ENCODE measurements at places on chromosomes 7 and 10. TPM values are rescaled to one million over a fixed set of nuclear protein-coding genes. Genes with fewer than 3 reads are reported as not detected.

Gene GNG11
- polyA plus RNA-seq: 38.1 TPM

Gene LRIT1
- not detected for polyA plus RNA-seq

Gene ETV1
- polyA plus RNA-seq: 45.6 TPM

Gene FAM25C
- polyA plus RNA-seq: not detected

Gene C10orf53
- polyA plus RNA-seq: not detected

Gene NAT16
- polyA plus RNA-seq: not detected

Gene PDE1C
- polyA plus RNA-seq: 4.6 TPM

Gene PRTFDC1
- polyA plus RNA-seq: 46.0 TPM

Gene PLPP4
- polyA plus RNA-seq: 4.6 TPM

Gene SPDYE6
- polyA plus RNA-seq: 6.3 TPM

Gene TMEM270
- polyA plus RNA-seq: 0.27 TPM

Gene ITPRID1
- not detected for polyA plus RNA-seq

Gene OR9A2
- polyA plus RNA-seq: not detected

Gene LBX1
- polyA plus RNA-seq: not detected

Gene MAGI2
- 37.2 TPM for polyA plus RNA-seq

Gene NOC3L
- 26.5 TPM for polyA plus RNA-seq

Gene TMEM229A
- polyA plus RNA-seq: 0.13 TPM

Gene FKBP9
- 174 TPM for polyA plus RNA-seq

Gene HYAL4
- polyA plus RNA-seq: 0.86 TPM

Gene NPC1L1
- 2.3 TPM for polyA plus RNA-seq

- no peak for DNase-seq
These were observed 17.7 kb downstream of the TSPAN14 start for GRCh38 chr10:80471715-80472233.

DNA sequence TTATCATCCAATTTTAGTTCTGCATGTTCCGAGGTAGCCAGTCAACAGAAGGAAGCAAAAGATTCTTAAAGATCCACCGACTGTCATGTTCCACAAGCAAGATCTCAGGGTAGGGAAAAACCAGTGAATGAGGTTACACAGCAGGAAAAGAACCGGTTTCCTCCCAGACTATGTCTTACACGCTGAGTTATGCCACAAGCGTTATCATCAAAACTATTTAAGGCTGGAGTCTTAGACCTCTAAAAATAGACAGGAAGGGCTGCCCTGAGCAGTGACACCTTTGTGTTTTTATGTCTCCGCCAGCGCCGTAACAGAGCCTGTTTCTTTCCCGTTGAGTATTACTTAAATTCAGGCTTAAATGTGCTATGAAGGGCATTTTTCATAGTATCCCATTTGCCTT lies 48.3 kb downstream of the PROSER2 start:
- no peak for DNase-seq

- no peak for DNase-seq
These were observed 117.1 kb downstream of the FGFR2 start for GRCh38 chr10:121481180-121481579.

GRCh38 chr7:116548506-116548905 lies 23.7 kb downstream of the CAV1 start:
- DNase-seq: no peak

GRCh38 chr7:139777133-139777891 lies 486 bp downstream of the HIPK2 start:
- DNase-seq: no peak

DNA sequence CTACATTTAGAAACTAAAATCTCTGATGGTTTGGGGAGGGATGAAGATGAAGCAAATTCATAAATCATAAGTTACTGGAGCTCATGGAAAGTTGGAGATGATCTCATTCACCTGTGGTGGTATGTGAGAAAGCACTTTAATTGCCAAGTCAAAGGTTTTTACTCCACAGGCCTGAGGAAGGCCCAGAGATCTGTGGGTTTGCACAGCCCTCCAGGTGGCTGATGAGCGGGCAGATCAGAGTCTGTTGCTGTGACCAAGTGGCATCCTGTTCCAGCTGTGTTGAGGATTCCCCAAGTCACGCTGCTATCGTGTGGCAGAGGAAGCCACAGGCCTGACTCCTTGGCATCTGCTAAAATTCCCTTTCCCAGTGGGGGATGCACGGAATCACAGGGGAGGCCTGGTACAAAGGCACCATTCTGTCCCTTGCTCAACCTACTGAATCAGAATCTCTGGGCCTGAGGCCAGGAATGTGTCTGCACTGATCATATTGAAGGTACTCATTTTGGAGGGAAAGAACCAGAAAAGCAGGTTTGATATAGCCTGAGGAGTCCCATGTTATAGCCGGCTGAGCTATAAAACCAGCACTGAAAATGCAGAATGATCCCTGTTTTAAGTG lies 19.7 kb upstream of the DDC start:
- no peak for DNase-seq

- no peak for DNase-seq
These were observed 101.0 kb upstream of the AGR3 start for GRCh38 chr7:16982640-16983350.

DNA sequence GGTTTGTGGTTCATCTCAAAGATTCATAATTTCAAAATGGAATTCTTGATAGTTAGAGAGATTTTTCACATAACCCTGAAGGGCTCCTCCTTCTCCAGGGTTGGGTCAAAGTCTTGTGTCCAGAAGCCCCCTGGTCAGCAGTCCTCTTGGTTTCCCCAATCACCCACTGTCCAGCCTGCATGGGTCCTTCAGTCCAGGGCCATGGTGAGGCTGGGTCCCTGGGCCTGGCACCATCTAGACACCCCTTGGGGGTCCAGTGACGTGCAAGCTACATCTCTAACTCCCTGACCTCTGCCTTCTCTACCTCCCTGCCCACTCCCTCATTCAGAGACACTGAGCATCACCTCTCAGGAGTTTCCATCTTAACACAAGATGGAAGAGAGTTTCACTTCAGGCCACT lies 26.1 kb downstream of the ANXA8 start:
- no peak for DNase-seq

DNA sequence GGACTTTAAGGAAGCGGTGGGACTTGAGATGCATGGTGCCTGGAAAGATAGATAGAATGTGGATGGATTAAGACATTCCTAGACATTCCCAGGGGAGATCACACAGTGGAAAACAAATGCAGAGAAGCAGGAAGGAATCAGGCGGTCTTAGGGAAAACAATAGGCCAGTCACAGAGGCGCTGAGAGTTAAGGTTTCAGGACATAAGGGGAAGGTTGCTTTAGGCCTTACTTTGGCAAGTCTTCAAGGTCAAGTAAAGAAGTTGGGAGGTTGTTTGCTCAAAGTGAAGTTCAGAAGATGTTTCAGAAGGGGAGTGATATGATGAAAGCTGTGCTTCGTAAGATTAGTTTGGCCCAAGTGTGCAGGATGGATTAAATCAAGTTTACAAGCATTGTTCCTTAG lies 109.4 kb downstream of the SUGCT start:
- DNase-seq: no peak

DNA sequence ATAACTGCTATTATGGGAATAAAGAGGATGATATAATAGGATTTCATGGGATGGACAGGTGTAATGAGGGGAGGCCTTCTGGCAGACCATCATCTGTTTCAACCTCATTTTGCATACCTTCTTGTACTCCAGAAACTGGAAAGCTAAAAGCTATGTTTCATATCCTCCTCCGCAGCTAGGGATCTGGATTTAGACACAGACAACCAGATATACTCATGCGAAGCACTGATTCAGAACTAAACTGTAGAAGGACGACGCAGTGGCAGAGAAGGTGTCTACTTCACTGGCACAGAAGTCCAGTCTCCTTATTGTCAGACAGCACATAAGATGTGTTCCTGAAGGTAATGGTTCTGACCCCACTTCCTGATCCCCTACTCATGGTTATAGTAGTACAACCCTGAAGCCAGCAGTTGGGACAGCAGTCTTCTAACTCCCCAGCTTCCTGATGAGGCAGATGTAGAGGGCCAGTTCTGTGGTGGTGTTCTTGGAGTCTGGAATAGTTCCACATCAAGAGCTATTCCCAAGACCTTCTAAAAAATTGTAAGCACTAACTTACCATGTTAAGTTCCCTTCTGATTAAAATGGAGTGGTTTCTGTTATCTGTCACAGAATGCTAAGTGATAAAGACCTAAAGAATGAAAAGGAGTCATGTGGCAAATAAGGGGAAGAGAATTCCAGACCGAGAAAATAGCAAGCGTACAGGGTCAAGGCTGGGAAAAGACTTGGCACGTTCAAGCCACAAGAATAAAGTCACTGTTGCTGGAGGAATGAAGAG lies 550.3 kb downstream of the GRM8 start:
- no peak for DNase-seq

- no peak for DNase-seq
These were observed 11.3 kb upstream of the SHTN1 start for GRCh38 chr10:117016266-117016665.

- no peak for DNase-seq
These were observed 45.5 kb upstream of the TARP start for GRCh38 chr7:38318803-38319416.

GRCh38 chr7:92731335-92732063 lies 104.9 kb downstream of the CDK6 start:
- DNase-seq: no peak

- DNase-seq: no peak
These were observed 143.2 kb downstream of the RNLS start for GRCh38 chr10:88439932-88440331.

DNA sequence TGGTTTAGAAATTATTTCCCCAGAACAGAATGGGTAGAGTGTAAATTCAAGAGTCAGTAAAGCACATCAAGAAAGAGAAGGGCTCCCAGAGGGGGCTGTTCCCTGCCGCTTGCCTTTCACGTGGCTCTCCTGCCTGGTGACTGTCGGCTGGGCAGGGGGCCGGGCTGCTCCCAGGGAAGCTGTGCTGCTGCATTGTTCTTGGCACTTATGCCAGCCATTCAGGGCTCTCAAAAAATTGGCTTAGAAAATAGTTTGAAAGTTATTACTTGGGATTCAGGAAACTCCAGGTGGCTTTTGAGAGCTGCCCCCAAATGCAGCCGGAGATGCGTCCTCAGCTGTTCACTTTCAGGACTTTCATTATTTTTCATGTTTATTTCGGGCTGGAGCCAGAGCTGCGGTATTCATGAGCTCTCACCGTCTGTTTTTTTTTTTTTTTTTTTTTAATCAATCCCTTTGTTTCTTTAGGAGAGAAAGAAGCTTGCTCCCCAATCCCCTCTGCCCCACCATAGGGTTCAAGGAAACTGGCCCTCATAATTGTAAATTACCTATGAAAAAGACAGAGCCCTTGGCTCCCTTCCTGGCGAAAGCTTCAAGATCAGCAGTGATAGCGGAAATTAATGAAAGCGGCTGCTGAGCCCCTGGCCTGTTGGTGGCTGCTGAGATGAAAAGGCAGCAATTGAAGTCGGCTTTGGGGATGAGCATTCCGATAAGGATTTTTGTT lies 94.1 kb downstream of the SORCS3 start:
- DNase-seq: no peak

- DNase-seq: no peak
These were observed 1.1 kb downstream of the TTYH3 start for GRCh38 chr7:2632733-2633537.

DNA sequence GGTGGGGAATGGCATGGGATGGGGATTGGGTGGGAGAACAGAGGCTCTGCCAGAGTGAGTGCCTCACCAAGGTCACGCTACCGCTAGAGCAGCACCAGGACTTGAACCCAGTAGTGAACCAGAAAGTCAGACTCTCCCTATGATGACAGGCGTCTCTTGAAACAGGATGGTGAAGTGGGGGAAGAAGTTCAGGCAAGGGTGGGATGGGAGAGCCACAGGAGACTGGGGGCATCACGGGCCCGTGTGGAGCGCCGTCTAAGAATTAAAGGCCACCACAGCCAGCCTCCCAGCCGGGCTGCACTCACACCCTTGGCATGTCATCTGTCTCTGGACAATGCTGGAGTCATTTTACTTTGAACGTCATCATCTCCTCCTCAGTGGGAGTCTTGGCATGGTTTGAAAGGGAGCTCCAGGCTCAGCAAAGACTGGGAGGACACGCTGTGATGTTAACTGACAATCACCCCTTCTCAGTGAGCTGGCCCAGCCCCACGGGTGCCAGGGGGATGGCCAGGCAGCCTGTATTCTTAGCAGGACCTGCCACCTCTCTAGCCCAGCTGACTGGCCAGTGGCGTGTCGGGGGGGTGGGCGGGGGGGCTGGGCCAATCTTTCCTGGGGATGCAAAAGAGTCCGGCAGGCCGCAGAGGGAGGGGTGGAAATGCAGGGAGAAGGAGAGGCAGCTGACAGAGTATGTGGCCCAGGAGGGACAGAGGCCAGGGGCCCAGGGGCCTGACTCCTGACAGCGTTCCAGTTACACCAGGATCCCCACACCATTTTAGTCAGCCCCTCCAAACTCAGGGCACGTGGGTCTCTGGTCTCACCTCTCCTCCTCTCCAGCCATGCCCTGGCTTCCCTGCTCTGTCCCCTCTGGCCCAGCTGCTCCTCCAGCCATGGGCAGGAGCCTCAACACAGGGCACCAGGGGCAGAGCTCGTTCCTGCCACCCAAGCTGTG lies 96.2 kb downstream of the VOPP1 start:
- no peak for DNase-seq

GRCh38 chr10:96834120-96834519 lies 2.0 kb downstream of the LCOR start:
- no peak for DNase-seq

DNA sequence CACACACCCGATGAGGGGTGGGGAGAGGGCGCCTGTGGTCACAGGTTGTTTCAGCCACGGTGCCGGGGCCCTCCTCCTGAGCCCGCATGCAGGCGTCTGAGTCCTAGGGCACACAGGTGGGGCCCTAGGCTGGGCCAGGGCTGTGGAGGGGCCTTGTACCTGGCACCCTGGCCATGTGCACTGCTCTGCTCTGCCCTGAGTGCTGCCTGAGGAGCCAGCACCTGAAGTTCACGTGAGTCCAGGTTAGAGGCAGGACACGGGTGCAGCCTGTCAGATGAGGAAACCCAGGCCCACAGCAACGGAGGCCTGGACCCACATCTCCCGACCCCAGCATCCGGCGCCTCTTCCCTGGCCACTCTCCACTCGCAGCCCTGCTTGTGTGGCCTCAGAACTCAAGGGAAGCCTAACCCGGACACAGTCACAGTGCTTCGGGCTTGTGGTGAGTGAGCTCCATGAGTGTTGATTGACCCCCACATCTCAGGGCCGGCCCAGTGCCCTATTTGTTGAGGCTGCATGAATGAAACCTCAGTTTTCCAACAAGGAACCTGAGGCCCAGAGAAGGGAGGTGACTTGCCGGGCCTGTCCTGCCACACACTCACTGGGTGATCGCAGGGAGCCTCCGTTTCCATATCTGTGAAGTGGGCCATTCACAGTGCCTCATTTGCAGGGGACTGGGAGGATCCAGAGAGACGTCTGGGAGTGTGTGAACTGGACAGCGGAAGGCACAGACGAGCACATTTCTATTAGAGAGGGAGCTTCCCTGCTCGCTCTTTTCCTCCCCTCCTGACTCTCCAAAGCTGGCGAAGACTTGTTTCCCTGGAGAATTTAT lies 39.6 kb downstream of the PPIF start:
- no peak for DNase-seq

- DNase-seq: no peak
These were observed 481.8 kb downstream of the TFEC start for GRCh38 chr7:115548756-115549155.

DNA sequence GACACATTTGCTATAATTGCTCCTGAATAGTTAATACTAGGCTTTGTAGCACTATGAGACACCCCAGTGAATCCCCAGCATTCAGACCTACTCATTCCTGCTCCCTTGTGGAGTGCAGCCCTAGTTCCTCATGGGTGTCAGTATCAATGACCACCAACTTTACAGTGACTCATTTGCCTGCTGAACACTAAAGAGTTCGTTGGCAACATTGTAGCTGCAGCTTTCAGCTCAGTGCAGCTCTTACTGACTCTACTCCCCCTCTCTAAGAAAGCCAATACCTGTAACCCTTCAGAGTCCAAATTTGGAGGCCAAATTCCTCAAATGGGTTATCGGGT lies 127.1 kb upstream of the MTPN start:
- DNase-seq: no peak

GRCh38 chr10:49001402-49001801 lies 61.8 kb upstream of the LRRC18 start:
- DNase-seq: no peak

Measured in left kidney (tissue), 8 donors.